Activated CD4-positive, alpha-beta T cell treated with anti-CD3 and anti-CD28 coated beads, Interleukin-2, amount 50 U/mL, for 24 hours (primary cell): ENCODE measurements at places on chromosomes 4 and X.

DNA sequence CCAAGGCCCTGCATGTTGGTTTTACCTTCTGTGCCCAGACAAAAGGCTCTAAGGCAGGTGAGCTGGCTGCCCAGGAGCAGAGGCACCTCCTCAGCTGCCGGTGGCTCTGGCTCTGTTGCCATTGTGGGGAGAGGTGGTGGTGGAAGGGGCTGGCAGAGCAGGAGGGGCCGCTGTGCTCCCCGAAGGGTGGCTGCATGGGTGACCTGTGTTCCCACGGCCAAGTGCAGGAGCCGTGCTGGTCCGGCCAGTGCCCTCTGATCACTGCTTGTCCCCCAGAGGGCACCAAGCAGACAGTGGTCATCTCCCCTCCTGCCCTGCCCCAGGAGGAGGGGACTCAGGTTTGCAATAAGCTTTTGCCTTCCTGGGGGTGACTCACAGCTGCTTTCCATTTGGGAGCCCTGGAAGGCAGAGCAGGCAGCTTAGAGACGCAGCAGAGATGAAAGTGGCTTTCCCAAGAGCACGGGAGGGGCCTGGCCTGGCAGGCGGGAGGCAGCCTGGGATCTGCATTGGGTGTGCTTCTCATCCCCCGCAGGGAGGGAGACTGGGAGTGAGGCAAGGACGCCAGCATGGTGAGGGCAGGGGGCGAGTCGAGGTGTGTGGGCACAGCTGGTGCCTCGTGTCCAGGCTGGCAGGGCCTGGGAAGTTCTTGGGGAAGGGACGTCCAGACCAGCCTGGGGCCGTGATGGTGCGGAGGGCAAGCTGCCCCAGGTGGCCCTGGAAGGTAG lies 28.7 kb downstream of the DOK7 start:
- DNase-seq = no peak

- DNase-seq = peak; percentile 32
Observed at GRCh38 chr4:152014280-152014679, 253.5 kb upstream of the GATB start.

DNA sequence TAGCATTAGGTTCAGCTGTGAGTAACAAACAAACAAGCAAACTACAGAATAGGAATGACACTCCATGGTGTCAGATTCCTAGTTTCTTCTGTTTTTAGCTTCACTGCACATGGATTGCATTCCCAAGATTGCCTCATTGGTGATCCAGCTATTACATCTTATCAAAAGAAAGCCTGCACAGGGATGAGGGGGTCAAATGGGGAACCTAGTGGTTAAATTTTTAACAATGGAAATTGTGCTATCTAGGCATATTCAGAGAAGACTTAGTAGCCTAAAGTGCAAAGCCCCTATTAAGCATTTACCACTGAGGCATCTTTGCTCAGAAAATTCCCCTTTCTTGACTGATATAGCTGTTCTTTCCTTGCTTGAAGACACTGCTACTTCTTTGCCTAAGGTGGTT lies 3.9 kb upstream of the TTC29 start:
- no peak for DNase-seq

GRCh38 chr4:6916069-6916586 lies 6.5 kb downstream of the TBC1D14 start:
- no peak for DNase-seq

DNA sequence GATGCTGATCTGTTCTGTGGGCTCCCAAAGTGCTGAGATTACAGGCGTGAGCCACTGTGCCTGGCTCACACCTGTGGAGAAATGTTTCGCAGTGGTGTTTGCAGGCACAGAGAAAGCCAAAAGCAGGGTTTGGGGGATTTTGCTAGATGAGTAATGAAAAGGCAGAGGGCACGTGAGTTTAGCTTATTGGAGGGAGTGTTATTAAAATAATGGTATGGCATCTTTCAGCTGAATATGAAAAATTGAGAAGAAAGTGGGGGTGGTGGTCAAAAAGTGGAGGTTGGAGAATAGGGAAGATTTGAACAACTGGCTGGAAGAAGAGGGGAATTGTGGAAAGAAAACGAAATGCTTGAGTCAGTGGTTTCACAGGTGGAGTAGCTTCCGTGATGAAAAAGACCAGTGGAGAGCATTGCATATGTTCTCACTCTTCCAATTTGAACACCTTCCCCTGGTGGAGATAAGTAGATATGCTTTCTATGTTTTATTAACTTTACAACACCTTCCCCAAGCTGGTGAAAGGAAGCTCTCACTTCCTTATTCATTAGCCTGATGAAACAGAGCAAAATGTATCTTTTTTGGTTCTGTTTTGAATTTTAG lies 1.1 kb upstream of the CHST7 start:
- peak; percentile 41 for DNase-seq

- DNase-seq = no peak
Observed at GRCh38 chr4:41134581-41134980, 79.8 kb downstream of the APBB2 start.

DNA sequence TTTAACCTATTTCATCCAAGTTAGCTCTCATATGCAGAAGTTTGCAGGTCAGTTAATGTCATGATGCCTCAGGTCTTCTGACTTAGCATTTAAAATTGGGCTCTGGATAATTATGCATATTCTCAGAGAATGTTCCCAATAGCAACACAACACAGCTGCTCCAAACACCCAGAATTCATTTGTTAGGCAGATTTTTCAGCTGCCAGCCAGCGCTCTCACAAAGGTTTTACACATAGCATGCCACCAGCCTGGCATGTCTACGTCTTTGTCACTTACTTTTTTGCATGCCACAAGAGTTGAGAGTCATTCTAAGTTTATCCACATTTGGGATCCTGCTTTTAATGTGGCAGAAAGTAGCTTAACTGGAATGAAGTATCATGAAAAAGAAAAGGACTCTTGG lies 84.8 kb downstream of the LIMCH1 start:
- no peak for DNase-seq

GRCh38 chrX:19382555-19383145 lies 38.9 kb downstream of the PDHA1 start:
- peak; percentile 1 for DNase-seq

DNA sequence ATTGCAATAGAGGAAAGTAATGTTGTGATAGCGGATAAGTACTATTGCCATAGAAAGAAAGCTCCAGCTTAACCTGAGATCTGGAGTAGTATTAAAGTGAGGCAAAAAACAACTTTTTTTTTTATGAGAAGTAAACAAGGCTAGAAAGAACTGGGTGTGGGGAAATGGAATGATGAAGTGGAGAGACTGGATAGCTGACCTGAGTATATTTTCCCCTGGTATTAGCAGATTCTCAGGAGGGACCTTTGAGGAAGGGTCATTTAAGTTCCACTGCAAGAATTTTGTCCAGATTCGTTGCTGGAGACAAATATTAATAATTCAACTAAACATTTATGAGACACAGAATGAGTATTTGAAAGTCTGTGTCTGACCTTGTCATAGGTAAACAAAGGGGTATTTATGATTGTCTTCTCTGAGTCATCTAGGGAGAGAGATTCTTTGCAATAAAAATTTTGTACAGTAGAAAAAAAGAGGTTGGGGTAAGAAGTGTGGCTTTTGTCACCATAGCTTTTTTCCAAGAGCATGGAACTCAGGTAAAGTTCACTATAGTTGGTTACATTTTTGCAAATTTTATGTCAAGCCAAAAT lies 2095.9 kb downstream of the ARAP2 start:
- DNase-seq = no peak

DNA sequence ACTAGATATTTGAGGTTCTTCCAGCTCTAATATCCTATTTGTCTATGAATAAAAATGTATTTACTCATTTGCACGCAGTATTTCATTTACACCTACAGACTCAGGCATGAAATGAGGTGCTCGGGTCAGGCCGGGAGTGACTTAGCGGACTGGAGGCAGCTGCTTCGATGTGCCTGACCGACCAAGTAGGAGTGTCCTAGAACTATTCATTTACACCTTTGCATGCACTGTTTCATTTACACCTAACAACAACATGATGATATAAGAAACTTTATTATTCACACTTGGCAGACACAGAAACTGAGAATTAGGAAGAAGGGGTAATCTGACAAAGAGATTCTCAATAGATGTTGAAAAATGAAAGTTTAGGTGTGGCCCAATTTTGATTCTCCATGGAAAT lies 28.7 kb upstream of the FAT1 start:
- DNase-seq = no peak

DNA sequence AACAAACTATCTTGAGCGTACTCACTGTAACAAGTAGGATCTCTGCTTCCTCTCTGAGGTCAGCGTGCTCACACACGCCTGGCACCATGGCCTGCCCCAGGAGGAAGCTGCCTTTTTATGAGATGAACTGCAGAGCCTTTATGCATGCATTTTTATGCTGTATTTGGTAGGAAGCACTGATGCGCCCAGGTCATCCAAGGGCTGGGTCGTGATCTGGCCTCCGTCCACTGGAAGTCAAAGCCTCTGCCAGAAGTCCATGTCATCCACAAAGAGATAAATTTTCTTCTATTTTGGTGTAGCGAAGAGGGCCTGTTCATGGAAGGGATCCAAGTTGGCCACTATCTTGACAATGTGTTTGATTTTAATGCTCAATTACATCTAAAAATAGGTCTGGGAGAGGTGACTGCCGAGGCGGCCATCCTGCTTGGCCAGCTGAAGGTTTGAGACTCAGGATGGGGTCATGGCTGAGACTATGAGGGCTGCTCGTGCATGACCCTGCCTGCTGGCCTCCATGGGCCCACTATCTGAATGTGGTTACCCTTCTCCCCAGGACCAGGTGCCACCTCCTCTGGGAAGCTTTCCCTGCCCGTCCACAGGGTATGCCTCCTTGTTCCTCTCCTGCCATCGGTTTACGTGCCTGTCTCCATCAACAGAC lies 50.3 kb downstream of the HTRA3 start:
- no peak for DNase-seq

GRCh38 chrX:44234541-44234940 lies 108.9 kb downstream of the EFHC2 start:
- DNase-seq = no peak

DNA sequence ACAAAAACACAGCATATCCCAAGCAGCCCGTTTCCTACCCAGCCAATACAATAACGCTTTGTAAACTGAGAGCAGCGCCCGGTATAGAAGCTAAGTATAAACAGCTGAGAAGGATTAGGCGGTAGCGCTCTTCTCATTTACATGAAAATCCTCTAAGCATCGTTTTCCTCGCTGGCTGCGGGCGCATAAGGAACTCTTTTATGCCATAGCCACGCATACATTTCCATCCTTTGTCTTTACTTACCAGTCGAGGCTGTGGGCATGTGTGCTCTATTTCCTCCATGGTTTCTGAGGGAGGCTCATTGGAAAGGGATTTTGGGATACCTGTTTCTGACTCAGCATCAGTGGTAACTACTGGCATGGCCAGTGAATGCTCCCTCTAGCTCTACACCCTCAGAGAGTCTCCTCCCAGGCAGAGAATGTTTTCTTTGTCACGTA lies 383 bp downstream of the PCYT1B start:
- no peak for DNase-seq
